A549 treated with RU486 at 1 μM for 4 hours (cell line): ENCODE measurements at places on chromosomes 7 and 10. TPM values are rescaled to one million over a fixed set of nuclear protein-coding genes. Genes with fewer than 3 reads are reported as not detected.

ZCCHC24 gene
- total RNA-seq = 2.6 to 5.0 TPM (median 4.7 TPM) in 5 replicates

KAZALD1 gene
- 1.9 to 3.1 TPM (median 2.6 TPM) in 5 replicates for total RNA-seq

UPK3BL2 gene
- 1.6 to 2.3 TPM (median 2.0 TPM) in 5 replicates for total RNA-seq

HOXA4 gene
- total RNA-seq = 2.0 to 2.9 TPM (median 2.4 TPM) in 5 replicates

ATG9B gene
- total RNA-seq = 0.62 to 1.1 TPM (median 0.87 TPM) in 5 replicates

HTR5A gene
- total RNA-seq = not detected in 5 replicates
